ENCODE measurements at places on chromosomes 2 and 18.

DNA sequence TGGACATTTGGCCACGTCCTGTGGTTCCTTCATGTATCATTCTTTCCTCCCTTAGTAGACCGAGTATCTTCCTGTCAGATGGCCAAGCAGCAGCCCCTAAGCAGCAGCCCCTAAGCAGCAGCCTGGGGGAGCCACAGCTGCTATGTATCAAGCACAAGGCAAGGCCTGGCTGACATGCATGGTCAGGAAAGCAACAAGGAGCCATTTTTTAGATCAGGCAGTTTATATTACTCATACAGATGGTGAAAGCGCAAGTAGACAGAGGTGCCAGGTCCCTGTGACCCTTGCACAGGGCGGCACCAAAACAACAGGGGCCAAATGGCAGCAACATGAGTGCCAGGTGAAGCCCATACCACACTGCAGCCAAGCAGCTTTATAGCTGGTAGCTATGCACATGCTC, 22.1 kb downstream of the CHCHD5 start:
- no peak for DNase-seq

DNA sequence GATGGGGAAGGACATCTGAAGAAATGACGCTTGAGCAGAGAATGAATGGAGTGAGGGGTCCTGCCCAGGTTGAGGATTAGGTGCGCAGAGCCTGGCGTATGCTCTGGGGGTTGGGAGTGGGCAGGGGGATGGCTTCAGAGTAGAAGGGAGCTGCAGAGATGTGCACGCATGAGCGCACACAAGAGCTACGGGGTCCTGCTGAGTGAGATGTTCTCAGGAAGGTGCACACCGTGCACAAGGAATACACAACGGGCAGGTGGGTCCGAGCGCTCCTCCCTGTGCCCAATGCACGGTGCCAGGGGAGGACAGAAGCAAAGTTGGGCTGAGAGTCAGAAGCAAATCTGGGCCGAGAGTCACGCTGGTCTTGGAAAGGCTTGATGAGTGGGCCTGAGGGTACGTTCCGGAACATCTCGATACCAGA, 25.5 kb downstream of the TWIST2 start:
- no peak for DNase-seq

- DNase-seq = no peak
These were observed 213.0 kb upstream of the CELF4 start for GRCh38 chr18:37778417-37779165.

DNA sequence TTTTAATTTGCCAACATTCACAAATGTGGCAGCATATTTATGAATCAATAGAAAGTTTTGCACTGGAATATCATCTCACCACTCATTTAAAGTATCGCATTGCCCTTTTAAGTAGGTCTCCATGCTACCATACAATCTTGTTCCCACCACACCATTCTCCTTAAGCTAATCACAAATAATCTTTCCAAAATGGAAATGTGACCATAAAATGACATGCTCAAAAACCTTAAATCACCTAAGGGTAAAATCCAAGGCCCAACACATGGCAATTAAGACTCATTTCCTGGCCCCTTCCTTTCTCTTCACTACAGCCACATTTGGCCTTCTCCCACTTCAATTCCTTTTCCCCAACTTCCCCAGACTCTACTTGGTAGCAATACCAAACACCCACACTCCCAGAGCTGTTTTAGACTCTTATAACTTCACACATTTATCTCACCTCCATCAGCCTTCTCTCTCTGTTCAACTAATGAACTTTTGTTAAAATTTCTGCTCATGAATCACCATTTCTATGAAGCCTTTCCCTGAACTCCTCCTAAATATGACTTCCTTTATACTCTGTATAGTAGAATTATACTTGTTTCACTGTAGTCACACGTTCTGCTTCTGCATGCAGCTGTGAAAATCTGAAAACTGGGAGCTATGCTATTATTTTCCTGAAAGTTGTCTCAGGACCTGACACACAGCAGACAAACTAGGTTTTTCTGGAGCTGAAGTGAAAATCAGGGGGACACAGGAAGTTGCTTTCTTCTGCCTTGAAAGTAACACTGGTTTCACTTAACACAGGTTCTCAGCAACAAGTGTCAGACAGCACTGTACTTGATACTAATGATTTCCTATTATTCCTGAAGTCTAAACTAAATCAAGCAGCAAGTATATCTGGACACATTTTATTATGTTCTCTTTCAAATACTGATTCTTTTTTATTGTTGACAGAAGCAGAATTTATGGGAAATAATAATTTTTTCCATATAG, 303.9 kb downstream of the ZEB2 start:
- DNase-seq = no peak

DNA sequence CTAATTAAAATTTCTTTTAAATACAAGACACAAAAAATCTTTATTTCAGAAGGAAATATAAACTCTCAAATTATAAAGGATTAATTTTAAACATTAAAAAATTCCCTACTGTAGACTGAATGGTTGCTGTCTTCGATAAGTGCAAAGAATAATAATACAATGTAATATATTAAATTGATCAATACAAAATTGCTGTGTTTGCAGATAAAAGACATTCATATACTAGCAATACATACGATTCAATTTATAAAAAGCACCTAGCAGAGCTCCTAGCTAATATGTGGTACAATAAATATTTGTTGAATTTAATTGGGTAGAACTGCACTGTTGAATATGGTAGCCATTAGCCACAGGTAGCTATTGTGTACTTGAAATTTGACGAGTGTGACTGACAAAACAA, 6.6 kb downstream of the ZSWIM2 start:
- no peak for DNase-seq

DNA sequence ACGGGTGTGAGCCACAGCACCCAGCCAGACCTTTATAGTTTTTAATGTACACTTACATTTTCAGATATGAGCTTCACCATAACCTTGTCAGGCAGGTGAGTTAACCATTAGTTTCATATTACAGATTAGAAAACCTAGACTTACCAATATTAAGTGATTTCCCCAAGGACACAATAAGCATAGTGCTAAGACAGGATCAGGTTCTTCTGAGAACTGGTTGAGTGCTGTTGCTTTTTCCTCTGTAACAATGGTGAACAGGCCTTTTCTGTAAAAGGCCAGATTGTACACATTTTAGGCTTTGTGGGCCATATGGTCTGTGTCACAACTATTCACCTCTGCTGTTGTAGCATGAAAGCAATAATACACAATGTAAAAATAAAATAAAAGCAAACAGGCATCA, 332.0 kb downstream of the PIK3C3 start:
- DNase-seq = no peak
